ENCODE measurements at places on chromosomes 1 and 21. TPM values are rescaled to one million over a fixed set of nuclear protein-coding genes. Genes with fewer than 3 reads are reported as not detected.

Gene ARHGEF10L
- polyA plus RNA-seq, result 142 TPM

Gene S100A14
- polyA plus RNA-seq, result not detected

Gene AXDND1
- polyA plus RNA-seq, result 1.1 TPM

Gene PLA2G2F
- not detected for polyA plus RNA-seq

Gene HORMAD1
- 0.34 TPM for polyA plus RNA-seq

Gene RHBG
- not detected for polyA plus RNA-seq

Gene MAP10
- 1.1 TPM for polyA plus RNA-seq

Gene RHBDL2
- not detected for polyA plus RNA-seq

Gene ZBTB8A
- polyA plus RNA-seq, result 6.9 TPM

Gene MPL
- polyA plus RNA-seq, result not detected

Gene OR6K6
- polyA plus RNA-seq, result not detected

Gene RGL1
- polyA plus RNA-seq, result 17.0 TPM

Gene THEM5
- polyA plus RNA-seq, result not detected

Gene AGT
- polyA plus RNA-seq, result not detected

Gene RORC
- 0.28 TPM for polyA plus RNA-seq

Gene TNFSF4
- polyA plus RNA-seq, result 0.98 TPM

Gene KISS1
- not detected for polyA plus RNA-seq

Gene NCAM2
- polyA plus RNA-seq, result 9.8 TPM

Gene NID1
- polyA plus RNA-seq, result 0.10 TPM

Gene MEX3A
- 39.8 TPM for polyA plus RNA-seq

Gene IVL
- polyA plus RNA-seq, result not detected

Gene RXRG
- 0.78 TPM for polyA plus RNA-seq

Gene EFNA3
- 16.9 TPM for polyA plus RNA-seq

Gene CD48
- not detected for polyA plus RNA-seq
